NCI-H1436 (cell line): ENCODE measurements at places on chromosomes 4 and X.

DNA sequence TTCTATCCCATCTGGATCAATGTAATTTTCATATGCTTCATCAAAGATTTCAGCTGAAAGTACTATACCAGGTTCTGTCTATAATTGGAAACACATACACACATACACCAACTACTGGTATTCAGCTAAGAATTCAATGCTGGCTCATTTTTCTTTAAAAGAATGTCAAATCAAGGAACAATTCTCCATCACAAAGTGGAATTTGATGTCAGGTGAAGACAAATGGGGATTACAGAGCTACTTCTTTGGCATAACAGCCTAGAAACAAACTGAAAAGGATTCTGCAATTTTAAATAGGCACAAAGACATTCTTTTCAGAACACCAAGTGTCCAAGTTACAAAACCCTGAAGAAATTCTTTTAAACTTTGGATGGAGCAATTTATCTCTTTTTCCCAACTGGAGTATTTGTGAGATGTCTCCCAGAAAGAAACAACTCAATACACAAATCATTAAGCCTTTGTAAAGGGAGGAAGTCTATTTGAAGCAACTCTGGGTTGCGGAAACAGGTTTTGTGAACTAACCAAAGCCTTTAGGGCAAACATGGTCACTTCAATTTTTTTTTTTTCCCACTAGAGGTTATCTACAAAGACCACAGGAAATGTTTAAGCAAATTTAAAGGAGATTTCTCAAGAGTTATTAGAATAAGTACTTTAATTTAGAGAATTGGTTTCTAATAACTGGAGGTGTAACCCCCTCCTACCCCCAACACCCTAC, 1.9 kb upstream of the FAM9C start:
- DNase-seq: no peak

DNA sequence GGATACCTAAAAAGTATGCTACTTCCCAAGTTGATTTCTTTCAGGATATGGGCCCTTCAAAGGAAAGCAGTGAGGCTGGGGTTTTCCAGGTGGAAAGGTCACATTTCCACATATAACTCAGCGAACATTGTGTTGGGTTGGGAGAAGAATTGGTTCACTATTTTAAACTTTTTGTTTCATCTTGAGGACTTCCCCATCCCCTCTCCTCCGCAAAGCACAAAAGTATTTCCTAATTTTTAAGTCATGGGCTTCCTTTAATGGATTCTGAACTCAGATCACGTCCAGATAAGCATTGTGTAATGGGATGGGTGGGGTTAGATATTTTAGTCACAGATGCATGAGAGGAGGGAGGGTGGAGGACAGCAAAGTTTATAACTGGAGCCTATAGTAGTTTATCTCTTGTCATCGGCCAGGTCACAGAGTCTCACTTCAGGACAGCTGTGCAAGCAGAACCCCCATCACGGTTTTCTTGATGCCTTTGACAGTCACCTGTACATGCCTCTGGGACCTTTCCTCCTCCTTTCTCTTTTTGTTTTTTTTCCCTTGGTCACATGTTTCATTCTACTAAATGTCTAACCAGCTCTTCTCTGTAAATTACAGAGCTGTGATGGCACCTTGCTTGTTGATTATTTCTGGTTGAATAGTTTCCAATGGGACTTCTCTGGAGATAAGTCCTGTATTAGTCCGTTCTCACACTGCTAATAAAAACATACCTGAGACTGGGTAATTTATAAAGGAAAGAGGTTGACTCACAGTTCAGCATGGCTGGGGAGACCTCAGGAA, 115.4 kb downstream of the PTTG2 start:
- no peak for DNase-seq

DNA sequence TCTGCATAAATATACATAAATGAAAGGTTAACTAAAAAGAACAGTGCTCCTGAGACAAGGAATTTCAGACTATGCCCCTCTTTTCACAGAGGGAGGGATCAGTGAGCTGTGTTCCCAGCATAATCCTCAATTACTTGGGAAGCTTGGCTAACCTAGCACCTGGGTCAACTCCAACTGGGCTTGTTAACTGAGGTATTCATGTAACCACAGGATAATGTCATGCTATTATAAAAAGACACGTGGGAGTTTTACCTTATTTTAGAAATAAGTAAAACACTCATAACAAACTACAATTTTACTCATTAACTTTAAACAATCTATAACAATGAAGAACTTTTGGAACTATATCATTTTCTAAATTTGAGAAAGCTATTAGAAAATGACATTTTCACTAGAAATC, 48.6 kb downstream of the RPGR start:
- no peak for DNase-seq

GRCh38 chr4:17492058-17492741, 19.7 kb downstream of the QDPR start:
- DNase-seq: no peak

- no peak for DNase-seq
Observed at GRCh38 chrX:2610246-2611170, 80.6 kb upstream of the CD99 start.

- no peak for DNase-seq
Observed at GRCh38 chrX:73987166-73987565, 316.8 kb upstream of the ZCCHC13 start.

DNA sequence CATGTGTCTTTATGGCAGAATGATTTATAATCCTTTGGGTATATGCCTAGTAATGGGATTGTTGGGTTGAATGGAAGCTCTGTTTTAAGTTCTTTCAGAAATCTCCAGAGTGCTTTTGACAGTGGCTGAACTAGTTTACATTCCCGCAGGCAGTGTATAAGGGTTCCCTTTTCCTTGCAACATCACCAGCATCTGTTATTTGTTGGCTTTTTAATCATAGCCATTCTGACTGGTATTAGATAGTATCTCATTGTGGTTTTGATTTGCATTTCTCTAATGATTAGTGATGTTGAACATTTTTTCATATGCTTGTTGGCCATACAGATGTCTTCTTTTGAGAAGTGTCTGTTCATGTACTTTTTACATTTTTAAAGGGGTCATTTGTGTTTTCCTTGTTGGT, 129.8 kb downstream of the TBCK start:
- no peak for DNase-seq

DNA sequence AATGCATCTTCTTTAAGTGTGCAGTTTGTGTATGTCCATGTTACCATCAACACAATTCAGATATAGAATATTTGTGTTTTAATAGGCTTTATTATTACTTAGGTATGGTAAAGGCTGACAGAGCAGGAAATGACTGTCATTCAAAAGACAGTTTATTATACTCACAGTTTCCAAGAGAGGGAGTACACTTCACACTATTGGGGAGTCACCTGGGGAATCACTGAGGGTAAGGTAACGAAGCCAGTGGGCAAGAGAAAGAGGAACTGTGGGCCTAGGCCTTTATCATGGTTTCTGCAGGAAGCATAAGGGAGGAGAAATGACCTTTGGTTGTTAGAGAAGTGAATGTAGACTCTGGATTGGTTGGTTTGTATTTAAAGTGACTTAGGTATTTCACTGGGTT, 235.1 kb upstream of the HCCS start:
- no peak for DNase-seq

DNA sequence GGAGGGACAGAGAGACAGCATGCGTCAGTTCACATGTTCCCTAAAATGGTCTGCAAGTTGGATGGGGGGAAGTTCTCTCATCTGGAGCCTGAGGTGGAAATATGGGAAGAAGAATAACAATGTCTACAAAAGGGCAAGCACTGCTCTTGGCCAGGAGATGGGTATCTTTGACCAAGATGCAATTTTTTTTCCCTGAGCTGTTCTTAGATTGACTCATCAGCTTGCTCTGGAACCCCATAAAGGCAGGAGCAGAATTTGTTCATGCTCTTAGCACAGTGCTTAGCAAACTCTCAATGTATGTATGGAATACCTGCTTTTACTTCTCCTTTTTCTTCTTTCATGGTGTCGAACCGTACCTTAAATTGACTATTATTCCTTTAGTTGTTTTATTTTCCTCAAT, 90.5 kb upstream of the ZNF827 start:
- no peak for DNase-seq

DNA sequence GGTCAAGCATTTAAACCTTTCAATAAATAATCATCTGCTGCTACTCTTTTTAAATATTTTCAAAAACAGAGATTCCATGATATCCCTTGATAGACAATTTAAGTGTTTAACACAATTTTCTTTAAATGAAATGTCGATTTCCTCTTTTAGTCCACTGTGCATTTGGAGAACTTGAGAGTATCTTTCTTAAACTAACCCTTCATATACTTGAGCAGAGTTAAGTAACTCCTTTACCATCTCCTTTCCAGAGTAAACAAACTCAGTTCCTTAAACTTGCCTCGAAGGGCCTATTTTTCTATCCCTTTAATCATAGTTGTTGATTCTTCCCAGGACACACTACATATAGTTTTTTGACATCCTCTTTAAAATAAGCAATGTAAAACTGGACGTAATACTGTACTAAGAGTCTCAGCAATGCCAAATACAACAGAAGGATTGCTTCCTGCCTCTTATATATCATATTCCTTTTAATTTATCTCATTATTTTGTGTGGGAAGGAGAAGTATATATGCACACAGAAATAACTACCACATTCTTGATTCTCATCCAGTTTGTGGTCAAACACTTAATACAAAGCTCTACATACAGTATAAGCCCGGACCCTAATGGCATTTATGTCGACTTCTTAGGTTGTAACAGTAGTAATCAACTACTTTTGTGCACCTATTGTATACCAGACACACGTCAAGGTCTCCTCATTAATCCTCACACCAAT, 22.8 kb downstream of the RAB28 start:
- no peak for DNase-seq

- DNase-seq: no peak
Observed at GRCh38 chr4:26573389-26573794, 10.5 kb upstream of the TBC1D19 start.

DNA sequence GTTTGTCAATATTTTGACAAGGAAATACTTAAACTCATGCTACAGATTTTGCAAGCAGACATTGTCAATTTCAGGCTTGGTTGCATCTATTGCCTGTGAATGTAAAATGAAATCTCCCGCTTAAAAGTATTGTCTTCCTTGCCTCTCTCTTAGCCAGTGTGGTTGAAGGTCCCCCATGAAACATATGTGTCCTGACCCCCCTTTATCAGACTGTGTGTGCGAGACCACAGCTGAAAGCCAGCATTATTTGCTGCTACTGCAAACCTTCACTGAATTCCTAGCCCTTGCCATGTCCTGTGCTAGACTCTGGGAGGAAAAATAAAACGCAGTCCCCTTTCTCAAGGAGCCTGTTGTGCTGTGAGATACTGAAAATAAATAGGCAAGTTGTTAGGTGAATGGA, 16.6 kb upstream of the CLNK start:
- no peak for DNase-seq

DNA sequence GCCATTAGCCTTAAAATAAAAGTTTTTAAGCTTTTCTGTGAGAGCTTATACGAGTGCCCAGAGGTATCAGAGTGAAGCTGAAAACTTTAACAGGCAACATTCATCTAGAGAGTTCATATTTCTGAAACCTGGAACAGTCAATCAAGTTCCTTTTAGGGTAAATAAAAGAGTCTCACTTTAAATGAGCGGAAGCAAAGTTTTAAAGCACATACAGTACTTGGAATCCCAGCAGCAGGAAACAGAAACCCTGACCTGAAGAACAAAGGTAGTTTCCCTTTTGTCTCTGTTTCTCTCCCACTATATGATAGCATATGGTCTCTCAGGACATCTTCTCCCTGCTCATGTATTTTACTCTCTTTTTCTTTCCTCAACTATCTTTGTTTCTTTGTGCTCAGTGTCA, 153.0 kb downstream of the ASB9 start:
- DNase-seq: no peak

DNA sequence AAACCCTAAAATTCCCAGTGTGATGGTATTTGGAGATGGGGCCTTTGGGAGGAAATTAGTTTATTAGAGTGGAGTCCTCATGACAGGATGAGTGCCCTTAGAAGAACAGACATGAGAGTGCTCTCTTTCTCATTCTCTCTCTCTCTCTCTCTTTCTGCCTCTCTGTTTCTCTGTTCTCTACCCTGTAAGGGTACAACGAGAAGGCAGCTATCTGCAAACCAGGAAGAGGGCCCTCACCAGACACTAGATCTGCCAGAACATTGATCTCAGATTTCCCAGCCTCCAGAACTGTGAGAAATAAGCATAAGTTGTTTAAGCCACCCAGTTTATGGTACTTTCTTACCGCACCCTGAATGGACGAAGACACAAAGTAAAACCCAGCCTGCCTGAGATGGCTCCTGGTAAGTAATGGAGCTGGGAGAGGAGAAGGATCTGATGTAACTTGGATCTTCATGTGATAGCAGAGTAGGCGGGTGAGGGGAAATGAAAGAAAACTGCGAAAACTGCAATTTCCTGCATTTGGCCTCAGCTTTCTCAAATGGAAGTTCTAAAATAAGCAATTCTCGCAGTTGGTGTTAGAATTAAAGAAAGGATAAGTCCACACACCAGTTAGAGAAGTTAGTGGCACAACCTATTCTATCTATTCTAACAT, 8.7 kb upstream of the CDS1 start:
- no peak for DNase-seq

- no peak for DNase-seq
Observed at GRCh38 chrX:49220100-49220499, 13.0 kb downstream of the CACNA1F start.

DNA sequence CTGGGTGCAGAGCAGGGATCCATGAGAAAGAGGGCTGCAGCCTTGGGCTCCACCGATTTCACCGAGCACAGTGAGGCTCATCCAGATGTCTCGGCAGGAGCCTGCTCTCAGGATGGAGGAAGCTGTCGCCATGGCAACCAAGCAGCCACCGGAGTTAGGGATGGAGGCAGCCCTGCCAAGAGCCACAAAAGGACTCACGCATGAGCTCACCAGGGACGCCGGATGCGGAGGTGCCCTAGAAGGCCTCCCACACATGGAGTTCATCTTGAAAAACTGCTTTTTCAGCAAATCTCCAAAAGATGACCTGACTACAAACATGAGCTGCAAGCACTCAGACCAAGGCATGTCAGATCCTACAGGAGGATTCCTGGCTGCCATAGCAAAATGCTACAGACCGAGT, 90.7 kb downstream of the WFS1 start:
- DNase-seq: no peak

DNA sequence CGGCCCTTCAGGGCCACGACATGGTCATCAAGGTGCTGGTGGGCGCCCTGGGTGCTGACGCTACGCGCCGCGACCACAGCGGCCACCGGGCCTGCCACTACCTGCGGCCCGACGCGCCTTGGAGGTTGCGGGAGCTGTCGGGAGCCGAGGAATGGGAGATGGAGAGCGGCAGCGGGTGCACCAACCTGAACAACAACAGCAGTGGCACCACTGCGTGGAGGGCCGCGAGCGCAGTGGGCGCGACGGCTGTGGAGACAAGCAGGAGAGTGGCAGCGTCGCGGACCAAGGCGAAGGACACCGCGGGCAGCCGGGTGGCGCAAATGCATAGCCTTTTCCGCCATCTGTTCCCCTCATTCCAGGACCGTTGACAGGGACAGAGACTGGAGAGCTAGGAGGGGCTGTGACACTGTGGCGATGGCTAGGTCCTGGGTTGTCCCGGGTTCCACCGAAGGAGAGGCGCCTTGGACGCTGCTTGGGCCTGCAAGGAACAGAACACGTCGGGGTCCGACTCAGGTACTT, 919 bp downstream of the SOWAHD start:
- no peak for DNase-seq

DNA sequence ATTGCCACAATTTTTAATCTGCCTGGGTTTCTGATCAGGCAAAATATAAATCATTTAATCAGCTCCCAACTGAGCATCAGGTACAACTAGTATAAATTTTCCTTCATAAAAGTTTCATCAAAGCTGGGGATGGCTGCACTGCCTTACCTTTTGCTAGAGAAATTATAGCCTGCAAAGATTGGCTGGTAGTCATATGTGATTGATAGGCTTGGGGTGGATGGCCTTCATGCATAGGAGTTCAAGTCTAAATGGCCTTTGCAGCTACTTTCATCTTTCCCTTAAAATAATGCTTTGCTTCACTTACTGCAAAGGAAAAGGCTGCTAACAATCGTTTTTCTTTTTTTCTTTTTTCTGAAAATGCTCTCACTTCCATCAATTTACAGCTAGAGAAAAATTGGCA, 739.7 kb downstream of the CENPC start:
- no peak for DNase-seq
